ENCODE measurements at places on chromosomes 13 and 19.

GRCh38 chr13:84029396-84029795, 147.1 kb upstream of the SLITRK1 start:
- DNase-seq: no peak

GRCh38 chr13:77536358-77536757, 852 bp downstream of the SCEL start:
- no peak for DNase-seq

DNA sequence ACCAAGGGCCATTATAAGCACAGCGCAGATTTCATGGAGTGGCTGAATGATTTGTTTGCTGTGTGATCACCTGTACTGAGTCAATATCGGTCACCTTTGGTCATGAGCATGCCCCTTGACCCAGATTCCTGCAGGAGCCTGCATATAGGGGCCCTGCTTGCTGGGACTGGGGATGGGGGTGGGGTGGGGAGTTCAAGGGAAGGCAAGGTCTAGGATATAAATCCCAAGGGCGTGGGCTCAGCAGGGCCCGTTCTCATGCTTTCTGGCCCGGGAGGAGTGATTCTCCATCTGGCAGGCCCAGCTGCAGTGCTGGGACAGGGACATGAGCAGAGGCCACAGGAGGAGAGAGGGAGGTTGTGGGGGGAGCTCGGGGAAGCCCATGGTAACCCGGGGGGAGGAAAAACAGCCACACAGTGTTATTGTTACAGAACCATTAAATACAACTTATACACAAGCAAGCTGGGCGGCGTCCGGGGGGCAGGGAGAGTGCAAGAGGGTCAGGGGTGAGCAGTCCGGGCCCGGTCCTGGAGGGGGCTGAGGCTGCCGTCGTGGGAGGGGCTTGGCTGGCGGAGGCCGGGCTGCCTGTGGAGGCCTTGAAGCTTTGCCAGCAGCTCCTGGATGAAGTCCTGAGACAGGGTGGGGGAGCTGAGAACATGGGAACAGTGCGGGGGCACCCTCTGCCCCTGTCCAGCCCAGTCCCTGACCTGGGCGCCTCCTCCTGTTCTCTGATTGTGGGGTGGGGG, 5.2 kb downstream of the PPP1R14A start:
- DNase-seq: no peak

- DNase-seq: no peak
Observed at GRCh38 chr19:44278181-44278690, 18.6 kb downstream of the ZNF233 start.

DNA sequence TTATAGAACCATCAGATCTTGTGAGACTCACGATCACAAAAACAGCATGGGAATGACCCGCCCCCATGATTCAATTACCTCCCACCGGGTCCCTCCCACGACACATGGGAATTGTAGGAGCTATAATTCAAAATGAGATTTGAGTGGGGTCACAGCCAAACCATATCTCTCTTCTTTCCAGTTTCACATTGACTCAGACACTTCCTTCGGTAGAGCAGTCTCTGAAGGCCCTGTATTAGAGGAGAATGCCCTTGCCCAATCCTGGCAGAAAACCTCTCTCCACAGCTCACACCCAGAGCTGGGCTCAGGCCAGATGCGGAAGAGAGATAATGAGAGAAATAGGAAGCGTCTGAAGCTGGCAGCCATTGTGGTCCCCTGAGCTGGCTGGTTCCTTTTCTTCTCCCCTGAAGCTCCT, 72.4 kb upstream of the CLDN10 start:
- peak; percentile 2 for DNase-seq

DNA sequence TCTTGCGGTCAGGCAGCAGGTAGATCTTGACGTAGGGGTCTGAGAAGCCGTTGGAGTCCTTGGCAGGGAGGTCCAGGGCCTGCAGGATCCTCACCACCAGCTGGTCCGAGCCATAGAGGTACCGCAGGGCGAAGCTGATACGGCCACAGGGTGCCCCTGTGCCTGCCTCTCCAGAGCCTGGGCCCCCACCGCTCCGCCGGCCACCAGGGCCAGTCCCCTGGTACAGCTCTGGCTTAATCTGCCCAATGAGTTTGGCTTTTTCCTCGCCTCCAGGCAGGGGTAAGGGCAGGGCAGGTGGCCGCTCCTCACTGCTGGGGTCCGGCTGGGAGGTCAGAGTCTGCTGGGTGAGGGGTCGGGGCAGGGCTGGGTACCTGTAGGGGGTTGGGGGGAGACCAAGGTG, 9.9 kb downstream of the SYT3 start:
- DNase-seq: no peak

DNA sequence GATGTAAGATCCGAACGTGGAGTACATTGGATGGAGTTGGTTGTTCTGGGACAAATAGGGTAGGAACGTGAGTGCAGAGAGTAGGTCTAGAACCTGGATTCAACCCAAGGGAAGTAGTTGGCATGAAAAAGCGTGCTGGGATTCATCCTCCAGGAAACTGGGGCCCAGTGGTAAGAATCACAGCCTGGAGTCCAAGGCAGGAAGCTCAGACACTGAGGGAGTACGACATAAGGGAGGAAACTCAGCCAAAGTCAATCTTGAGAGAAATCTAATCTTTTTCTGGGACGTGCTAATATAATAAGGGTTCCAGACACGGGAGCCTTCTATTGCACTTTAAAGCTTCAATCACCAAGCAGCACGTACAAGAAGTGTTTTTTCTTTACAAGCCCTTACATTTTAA, 46.4 kb downstream of the DLEU7 start:
- no peak for DNase-seq

DNA sequence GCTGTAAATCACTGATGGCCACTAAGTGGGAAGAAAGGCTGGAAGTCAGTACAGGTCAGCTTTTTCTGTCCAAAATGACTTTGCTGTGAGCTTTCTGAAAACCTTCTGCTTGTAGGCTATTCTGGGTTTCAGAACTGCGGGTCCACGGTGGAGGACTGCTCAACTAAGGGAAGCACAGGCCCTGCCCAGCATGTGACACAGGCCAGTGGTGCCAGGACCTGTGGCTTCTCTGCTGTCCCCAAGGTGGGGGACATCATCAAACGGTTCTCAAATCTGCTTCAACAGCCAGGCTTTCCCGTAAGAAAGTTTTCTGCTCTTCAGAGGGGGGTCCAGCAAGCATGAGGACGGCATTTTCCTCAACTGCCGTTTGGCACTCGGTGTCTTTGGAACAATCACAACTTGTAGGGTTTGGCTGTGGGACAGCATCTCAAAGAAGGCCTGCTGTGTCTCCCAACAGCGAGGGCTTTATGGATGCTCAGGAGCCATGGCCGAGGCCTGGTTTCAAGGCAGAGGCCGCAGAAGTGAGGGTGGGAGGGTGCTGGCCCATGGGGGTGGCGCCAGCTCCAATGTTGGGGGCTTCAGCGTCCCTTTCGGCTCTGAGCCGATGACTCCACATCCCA, 3.8 kb downstream of the SGTA start:
- DNase-seq: no peak

GRCh38 chr13:67275351-67275960, 45.3 kb upstream of the PCDH9 start:
- no peak for DNase-seq

GRCh38 chr13:28531077-28531844, 36.3 kb upstream of the FLT1 start:
- no peak for DNase-seq

- no peak for DNase-seq
Observed at GRCh38 chr19:13670846-13671245, 93.5 kb upstream of the MRI1 start.

DNA sequence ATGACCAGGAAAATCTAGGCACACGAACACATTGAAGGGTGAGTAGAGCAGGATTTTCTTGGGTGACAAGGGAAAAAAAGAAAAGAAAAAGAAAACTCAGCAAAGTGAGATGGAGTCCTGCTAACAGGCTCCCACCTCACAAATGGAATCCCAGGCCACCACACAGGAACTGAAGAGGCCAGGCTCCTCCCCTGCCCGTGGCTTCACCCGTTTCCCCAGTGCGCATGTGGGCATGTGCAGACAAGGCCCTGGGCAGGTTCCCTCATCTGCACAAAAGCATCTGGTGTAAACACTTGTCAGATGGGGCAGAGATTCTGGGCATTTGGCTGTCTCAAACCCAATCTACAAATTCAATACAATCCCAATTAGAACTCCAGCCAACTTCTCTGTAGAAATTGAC, 24.5 kb downstream of the CFAP97D2 start:
- DNase-seq: peak; percentile 37

DNA sequence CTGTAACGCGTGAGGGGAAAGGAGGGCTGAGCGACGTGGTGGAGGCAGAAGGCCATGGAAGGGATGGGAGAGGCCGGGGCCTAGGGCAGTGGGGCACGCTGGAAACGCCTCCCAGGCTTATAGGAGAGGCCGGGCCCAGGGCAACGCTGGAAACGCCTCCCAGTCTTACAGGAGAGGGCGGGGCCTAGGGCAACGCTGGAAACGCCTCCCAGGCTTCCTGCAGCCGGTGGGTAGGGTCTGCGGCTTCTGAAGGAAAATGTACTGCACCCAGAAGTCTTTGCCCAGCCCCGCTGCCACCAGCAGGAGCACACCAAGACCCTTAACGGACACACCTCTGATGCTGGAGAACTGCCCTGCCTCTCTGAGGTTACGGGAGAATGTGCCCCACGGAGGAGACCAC, 9.1 kb downstream of the CACTIN start:
- DNase-seq: no peak

GRCh38 chr13:48591889-48592687, 59.2 kb upstream of the RCBTB2 start:
- no peak for DNase-seq

DNA sequence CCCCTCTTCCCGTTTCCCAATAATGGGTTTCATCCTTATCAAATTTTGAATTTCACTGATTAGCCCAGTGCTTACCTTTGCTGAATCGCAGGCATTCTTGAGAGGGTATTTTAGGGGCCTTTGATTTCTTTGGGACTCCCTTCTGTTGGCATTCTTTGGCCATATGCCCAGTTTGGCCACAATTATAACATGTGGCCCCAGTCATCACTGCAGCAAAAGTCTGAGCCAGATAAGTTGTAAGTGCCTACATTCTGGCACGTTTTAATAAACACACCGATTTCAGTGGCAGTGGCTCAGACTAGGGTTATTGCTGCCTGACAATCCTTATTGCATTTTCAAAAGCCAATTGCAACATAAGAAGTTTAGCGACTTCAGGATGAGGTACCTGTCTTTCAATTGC, 41.4 kb downstream of the ZNF726 start:
- DNase-seq: no peak

GRCh38 chr13:75481176-75482069, 546 bp downstream of the TBC1D4 start:
- DNase-seq: no peak

GRCh38 chr19:35332817-35333216, 3.8 kb downstream of the CD22 start:
- no peak for DNase-seq

GRCh38 chr19:42323473-42323851, 2.0 kb upstream of the MEGF8 start:
- no peak for DNase-seq

DNA sequence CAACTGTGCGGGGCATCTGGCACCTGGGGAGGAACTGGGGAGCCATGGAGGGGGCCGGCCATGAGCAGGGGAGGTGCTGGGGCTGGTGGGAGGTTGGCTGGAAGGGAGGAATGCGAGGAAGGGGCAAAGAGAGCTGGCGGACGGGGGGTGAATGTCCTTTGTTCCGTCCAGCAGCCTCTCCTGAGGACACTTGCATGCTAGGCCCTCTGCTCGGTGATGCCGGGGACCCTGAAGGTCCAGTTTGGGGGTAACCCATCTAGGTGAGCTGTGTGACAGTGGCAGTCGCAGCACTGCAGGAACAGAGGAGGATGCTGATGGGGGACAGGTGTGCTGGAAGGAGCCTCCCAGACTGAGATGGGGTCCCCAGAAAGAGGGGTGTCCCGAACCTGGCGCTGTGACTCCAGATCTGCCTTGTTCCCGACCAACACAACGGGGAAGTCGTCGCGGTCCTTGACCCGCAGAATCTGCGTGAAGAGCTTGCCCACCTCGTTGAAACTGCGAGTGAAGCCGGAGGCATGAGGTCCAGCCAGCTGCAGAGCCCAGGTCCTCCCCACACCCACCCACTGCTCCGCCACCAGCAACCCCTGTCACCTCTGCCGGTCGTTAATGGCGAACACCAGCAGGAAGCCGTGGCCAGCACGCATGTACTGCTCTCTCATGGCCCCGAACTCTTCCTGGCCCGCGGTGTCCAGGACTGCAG, 3.6 kb downstream of the RRAS start:
- DNase-seq: no peak

- DNase-seq: no peak
Observed at GRCh38 chr13:106685143-106685542, 117.2 kb upstream of the ARGLU1 start.

- no peak for DNase-seq
Observed at GRCh38 chr13:78299832-78300623, 303.3 kb downstream of the POU4F1 start.

DNA sequence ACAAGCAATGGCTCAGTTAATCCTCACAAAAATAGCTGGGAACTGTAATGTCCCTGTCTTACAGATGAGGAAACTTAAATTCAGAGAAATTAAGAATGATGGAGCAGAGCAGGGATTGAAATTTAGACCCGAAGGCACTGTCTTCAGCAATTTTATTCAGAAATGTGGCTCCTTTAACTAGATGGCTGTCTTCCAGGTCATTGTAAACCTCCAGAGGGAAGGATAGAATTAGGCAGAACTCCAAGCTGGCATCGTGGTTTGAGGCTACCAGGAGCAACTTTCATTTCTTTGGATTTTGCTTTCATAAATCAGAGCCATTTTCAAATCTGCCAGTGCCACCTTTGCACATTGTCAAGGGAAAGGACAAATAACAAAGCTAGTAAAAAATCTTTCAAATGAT, 339.0 kb downstream of the DCT start:
- no peak for DNase-seq

DNA sequence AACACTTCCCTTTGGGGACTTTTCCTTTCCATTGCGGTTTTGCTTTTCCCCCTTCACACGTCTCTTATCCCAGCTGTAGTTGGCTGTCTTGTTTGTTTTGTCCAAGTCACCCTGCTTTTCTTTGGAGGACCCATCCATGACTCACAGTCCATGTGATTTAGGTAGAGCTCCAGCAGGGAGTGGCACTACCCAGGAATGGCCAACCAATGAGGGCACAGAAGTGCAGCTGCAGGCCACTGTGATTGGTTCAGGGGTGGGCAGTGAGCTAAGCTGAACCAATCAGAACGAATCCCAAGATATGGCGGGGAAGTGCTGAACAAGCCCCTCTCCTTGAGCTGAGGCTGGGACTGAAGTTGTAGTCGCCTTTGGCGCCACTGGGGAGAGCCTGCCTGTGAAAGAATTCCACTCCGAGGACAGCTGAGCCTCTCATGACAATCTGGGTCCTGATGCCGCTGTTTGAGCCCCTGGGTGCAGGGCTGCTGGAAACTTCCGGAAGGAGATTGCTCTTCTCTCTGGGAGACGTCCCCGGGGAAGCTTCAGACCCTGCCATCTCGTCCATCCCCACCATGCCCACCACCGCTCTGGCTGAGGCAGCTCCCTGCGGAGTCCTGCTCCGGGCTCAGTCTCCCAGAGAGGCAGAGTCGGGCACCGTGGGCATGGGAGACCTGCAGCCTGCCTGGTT, 62.9 kb upstream of the URI1 start:
- DNase-seq: no peak

- DNase-seq: no peak
Observed at GRCh38 chr13:113418722-113419049, 34.6 kb downstream of the ADPRHL1 start.

Measured in CD4-positive, alpha-beta T cell treated with Interleukin-2 at 100 ng/mL for 4 hours (primary cell).